ENCODE measurements at places on chromosomes 6 and 20.

DNA sequence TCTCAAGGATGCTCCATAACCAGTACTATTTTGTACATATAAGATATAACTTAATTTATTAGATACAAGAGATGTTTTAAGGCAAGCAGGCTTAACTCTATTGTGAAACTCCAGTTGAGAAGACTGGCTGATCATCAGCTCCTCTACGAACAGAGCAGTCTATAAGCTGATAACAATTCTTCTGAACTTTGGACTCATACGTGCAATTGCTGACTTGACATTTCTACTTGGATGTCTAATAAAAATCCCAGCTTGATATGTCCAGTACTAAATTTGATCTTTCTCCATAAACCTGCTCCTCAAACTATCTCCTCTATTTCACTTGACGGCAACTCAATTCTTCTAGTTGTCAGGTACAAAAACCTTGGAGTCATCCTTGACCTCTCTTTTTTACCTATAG, 141.9 kb downstream of the HS3ST5 start:
- no peak for DNase-seq

DNA sequence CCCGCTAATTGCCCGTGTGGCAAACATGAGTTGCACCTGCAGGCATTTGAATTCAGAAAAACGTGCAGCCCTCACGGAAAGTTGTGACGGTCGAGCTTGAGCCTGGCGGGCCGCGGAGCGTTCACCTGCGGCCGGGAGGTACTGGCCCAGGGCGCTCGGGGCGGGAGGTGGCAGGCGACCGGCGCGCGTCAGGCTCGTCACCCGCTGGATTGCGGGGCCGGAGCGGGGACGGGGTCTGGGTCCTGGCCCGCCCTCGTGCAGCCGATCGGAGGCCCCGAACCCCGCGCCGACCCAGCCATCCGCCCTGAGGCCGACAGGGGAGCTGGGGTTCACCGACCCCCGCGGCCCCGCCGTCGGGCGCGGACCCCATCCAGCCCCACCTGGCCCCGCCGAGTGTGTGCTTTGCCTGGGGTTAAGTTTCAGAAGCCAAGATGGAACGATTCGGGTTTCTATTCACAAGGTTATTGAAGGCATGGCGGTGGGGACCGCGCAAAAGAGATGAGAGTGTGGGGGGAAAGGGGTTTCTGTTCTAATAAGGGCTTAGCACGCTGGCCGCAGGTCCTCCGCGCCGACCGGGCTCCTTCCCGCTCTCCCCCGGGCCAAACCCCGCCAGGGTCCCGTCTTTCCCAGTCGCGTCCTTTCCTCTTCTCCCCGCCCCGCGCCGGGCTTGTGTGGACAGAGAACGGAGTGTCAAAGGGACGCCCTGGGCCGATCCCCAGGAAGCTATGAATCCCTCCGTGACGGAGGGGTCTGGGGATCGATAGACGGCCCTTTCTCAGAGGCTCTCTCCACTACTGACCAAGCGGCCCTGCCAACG, 1.6 kb upstream of the HEY2 start:
- DNase-seq: no peak

DNA sequence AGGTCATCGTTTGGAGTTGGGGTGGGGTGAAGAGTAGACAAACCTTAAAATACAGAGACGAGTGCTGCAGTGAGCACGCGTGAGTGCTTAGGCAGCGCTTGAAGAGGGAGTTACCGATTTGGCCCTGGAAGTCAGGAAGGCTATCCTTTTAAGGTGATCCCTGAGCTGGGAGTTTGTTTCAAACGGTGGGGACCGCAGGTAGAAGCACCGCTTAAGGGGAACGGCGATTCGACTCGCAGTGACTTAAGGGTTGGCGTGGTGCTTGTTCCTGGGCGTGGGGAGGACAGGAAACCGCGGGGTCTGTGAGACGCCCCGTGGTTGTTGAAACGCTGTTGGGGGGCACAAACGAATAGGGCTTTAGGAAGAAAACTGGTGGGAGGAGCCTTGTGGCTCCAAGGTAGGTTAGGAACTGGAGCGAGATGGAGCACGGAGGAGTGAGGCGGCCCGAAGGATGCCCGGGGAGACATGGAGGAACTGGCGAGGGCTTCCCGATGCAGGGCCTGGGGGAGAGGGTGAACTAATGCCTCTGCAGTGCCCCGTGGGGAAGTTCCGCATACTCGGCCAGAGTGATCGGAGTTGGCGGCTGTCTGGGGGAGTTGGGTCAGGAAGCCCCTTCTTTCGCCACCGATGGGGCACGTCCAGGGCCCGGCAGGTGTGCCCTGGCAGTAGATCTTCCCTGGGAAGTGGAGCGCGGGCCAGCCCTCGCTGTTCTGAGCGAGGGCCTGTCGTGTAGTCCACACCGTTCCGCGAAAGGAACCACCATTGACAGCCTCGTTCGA, 1.3 kb upstream of the CDYL start:
- DNase-seq: peak; percentile 35

GRCh38 chr20:8020314-8021079, 936 bp upstream of the TMX4 start:
- no peak for DNase-seq

DNA sequence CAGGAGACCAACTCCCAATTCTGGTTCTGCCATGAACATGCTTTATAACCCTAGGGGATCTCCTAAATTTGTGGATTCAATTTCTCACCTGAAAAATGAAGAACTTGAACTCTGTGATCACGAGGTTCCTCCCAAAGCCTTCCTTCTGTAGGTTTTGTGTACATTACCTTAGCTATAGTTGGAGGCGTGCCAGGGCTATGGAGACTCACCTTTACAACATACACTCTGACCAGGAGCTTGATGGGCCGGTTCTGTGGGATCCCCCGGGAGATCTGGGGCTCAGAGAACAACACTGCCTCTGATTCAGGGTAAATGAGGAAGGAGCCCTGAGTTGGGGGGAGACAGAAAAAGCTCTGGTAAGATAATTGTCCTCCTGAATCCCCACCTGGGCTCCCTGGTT, 34.1 kb downstream of the ERGIC3 start:
- peak; percentile 59 for DNase-seq

GRCh38 chr6:33305052-33305451, 6.3 kb upstream of the RGL2 start:
- no peak for DNase-seq

DNA sequence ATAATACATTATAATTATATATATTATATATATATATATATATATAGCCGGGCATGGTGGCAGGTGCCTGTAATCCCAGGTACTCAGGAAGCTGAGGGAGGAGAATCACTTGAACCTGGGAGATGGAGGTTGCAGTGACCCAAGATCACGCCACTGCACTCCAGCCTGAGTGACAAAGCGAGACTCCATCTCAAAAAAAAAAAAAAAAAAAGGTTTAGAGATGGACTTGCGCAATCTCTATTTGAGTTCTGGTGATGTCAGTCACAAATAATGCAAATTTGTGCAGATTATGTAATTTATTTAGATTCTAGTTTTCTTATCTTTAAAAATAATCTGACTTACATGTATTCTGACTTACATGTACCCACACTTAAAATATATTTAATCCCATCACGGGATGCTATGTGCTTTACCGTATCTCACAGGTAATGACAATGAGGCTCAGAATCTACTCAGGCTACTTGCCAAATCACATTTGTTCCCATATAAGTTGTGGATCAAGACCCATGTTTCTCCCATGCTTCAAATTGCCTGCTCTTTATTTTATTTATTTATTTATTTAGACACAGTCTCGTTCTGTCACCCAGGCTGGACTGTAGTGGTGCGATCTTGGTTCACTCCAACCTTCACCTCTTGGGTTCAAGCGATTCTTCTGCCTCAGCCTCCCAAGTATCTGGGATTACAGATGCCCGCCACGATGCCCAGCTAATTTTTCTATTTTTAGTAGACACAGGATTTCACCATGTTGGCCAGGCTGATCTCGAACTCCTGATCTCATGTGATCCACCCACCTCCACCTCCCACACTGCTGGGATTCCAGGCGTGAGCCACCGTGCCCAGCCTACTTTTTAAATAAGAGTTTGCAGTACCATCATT, 7.6 kb upstream of the UST start:
- DNase-seq: no peak

DNA sequence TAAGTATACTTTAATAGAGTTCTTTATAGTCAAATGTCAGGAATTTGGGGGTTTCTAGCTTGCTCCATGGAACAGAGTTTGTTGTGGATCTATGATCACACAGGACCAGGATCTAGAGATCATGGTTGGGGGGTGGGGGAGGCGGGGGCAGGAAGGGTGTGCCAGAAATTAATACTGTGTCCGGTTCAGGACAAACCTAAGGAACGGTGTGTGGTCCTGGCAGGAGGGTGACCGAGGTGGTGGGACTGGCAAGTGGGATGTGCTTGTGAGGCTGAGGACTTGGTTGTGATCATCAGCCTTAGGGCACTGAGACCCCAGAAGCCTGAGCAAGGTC, 27.9 kb downstream of the GSTA3 start:
- DNase-seq: no peak

- DNase-seq: no peak
These were observed 233.3 kb downstream of the TINAG start for GRCh38 chr6:54541541-54541940.

GRCh38 chr6:6406715-6407070, 86.2 kb upstream of the F13A1 start:
- no peak for DNase-seq

- no peak for DNase-seq
These were observed 139.3 kb upstream of the PHACTR1 start for GRCh38 chr6:12577124-12577850.
